ENCODE measurements at places on chromosomes 11 and 22.

- no peak for DNase-seq
Measured at GRCh38 chr22:22218302-22218701, 26.3 kb upstream of the VPREB1 start.

- DNase-seq: no peak
Measured at GRCh38 chr11:12154871-12155668, 44.7 kb downstream of the MICAL2 start.

- peak; percentile 28 for DNase-seq
Measured at GRCh38 chr22:31253949-31254348, 38.3 kb downstream of the PIK3IP1 start.

DNA sequence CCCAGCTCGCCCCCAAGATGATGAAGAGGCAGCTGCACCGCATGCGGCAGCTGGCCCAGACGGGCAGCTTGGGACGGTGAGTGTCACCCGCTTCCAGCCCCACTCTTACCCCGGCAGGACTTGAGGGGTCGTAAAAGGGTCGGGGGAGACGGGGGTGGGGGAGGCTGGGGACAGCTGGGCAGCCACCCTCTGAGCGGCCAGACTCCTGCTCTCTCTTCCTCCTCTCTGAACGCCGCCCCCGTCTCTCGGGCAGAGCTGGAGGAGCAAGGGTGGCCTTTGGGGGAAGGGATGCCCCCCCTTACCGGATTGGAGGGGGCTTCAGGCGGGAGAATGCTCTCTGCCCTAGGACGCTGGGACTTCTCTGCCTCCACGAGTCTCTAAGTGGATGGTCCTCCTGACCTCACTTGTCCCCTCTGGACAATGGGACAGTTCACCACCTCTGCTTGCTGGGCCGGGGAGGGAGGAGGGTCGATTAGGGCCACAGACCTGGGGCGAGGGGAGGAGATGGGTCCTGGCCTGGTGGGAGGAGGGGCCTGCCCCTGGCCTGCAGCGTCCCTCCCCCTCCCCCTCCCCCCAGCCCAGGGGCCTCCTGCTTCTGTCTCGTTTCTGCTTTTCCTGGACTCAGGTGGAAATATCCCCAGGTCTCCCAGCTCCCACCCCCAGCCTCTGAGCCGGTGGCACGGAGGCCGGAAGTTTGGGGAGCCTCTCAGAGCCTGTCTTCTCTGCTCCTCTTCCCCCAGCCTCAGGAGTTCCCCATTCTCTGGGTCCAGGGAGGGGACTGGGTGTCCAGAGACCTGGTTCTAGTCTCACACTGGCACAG, 512 bp downstream of the SH3BP1 start:
- DNase-seq: no peak

- no peak for DNase-seq
Measured at GRCh38 chr11:45264839-45265515, 21.2 kb downstream of the SYT13 start.

GRCh38 chr11:35077709-35078469, 61.1 kb upstream of the CD44 start:
- no peak for DNase-seq

DNA sequence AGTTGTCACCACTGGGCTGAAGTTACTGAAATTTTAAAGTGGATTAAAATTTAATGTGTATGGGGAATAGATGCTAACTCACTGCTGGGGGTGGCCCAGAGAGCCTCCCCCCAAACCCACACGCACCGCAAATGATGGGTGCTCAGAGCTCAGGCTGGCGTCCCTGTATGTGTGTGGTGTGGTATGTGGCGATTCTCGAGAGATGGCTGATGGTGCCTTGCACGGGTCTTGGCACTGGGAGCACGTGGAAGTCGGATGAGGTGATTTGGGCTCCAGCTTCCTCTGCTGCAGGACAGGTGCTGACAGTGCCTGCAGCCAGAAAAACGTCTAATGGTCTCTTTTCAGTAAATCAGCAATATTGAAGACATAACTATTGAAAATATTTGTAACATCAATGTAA, 1473.3 kb downstream of the TBC1D22A start:
- DNase-seq: no peak

- DNase-seq: no peak
Measured at GRCh38 chr11:95883381-95883780, 40.5 kb downstream of the MTMR2 start.

GRCh38 chr11:122910775-122911174, 28.2 kb downstream of the JHY start:
- no peak for DNase-seq

DNA sequence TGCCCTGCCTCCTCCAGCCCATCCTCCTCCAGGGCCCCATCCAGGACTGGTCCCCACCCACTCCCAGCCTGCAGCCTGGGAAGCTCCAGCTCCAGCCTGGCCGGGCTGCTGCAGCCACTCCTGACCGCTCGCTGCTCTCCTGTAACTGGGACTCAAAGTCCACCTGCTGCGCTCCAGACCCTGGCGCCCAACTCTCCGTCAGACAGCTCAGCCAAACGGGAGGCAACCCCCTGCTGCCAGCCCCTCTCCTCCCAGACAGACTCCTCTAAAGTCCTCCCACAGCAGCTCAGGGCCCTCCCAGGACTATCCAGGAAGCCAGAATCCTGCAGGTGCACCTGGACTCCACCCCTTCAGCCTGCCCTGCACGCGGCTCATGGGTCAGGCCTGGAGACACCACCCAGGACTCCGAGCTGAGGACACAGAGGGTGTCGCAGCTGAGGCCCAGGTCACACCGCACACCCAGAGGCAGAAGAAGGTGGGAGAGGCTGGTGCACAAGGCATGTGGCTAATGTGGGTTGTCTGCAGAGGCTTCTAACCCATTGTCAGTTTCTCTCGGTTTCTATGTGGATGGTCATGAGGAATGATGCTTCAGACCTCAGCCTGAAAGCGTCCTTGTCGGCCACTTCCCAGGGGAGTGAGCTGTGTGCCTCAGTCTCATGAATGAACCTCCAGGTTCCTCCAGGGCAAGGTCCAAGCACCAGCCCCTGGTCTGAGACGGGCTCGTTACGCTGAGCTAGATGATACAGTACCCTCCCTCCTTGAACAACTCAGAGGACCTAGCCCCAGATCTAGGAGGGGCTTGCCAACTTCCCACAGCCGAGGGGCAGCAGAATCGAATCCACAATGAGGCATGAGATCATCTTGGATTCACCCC, 1514.8 kb downstream of the TBC1D22A start:
- no peak for DNase-seq

- no peak for DNase-seq
Measured at GRCh38 chr11:44464741-44465140, 100.7 kb upstream of the CD82 start.

- no peak for DNase-seq
Measured at GRCh38 chr22:33555814-33556522, 364.3 kb downstream of the LARGE1 start.

GRCh38 chr22:40009292-40009774, 14.6 kb downstream of the FAM83F start:
- no peak for DNase-seq

DNA sequence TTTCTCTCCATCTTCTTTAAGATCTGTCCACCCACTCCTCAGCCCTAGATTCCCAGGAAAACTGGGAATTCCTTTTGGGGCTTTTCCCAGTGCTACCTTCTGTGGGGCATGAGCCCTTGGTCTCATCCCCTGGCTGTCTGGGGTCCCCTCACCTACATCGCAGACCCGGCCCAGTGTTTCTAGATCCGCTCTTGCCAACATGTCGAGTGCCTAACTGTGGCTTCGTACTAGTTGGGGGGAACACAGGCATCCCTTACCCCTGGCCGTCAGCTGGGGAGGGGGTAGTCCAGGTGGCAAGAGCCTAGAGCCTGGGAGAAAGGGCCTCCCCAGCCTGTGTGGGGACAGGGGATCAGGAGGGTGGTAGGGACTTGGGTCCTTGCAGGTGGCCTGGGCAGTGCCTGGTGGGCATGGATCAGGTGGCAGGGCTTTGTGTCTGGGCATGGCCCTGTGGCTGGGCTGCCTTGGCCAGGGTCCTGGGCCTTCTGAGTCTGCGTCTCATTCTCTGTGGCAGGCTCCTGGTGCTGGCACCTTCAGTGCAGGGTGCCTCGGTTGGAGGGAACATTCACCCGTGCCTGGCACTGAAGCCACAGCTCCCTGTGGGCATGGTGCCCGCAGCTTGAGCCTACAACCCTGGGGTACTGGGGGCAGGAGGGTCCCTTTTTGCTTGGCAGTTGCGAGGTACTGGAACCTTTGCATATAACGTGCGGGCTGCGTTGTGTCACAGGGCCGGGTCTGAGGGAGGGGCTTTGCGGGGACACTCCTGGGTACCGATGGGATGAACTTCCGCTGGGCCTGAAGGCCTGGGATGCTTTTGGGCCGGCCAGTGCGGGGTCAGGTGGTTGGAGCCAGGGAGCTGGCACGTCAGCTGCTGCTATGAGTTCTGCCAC, 4.1 kb downstream of the KCNQ1 start:
- no peak for DNase-seq

GRCh38 chr11:116513894-116514293, 258.9 kb downstream of the BUD13 start:
- DNase-seq: peak; percentile 21

- no peak for DNase-seq
Measured at GRCh38 chr11:33178443-33179180, 17.3 kb upstream of the CSTF3 start.

DNA sequence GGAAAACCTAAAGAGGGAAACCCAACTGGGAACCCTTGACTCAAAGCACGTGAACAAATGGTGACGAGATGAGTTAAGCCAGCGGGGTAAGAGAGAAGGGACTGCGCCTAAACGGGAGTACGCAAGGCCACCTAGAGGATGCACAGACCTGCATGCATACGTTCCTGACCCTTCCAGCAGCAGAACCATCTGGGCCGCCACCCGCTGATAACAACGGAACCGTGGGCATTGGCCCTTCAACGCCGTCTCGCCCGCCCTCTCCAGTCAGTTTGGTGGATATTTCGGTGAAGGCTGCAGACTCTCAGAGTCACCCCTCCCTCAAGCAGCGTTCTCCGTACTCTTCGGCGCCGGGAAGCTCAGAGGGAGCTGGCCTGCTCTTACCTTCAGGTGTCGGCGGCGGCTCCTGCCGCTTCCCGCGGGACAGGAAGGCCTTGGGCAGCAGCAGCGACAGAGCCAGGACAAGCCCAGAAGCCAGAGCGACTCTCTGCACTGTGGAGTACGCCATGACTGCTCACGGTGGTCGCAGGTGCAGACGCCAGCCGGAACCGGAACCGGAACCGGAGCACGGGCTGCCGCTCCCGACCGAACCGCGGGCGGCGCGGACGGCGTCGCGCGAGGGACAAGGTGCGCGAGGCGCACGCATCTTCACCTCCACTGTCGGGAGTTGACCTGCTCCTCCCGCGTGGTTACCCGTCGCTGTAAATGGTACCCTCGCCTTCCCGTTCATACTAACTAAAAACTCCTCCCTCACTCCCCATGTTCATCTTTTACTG, at the start of gene RIC3:
RIC3 (minus strand) TSS at position 541 of the 773 bp plus-strand sequence; CDS start at position 505, 36 bp downstream.
- DNase-seq: peak; percentile 42

DNA sequence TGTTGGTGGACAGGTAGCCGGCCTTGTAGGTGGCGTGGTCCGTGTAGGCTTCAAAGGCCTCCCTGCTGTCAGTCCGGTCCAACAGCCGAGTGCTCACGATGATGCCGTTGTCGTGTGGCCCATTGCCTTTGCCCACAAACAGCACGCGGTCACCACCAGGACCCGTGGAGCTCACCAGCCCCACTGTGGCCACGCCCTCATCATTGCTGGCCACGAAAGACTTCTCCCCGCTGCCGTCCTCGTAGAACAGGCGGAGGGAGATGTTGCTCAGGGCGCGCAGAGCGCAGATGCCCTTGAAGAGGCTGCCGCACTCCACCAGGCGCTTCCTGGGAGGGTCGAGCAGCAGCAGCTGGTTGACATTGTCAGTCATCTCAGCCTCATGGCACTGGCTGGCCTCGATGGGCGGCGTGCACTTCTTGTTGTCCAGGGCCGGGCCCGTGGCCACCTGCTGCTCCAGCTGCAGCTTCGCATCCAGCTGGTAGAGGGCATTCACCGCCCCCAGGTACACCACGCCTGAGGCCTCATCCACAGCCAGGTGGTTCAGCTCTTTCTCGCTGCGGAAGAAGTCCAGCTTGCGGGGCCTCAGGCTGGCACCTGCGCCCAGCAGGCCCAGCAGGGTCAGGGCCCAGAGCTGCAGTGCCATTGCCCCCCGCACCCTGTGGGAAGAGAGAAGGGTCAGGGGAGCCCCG, 17.4 kb downstream of the PLXNB2 start:
- DNase-seq: no peak

DNA sequence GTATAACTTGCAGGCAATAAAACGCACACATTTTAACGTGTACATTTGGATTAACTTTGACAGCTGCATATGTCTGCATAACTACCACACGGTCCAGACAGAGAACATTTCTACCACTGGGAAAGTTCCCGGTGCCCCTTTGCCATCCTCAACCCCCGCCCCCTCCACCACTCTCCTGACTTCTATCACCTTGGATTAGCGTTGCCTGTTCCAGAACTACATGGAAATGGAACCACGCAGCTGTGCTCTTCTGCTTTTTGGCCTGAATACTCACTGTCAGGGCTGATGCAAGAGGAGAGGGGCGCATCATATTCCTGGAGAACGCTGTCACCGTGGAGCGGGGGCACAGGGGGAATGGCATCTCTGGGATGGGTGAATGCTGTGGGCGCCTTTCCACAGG, 62.1 kb downstream of the LRP5 start:
- DNase-seq: no peak

DNA sequence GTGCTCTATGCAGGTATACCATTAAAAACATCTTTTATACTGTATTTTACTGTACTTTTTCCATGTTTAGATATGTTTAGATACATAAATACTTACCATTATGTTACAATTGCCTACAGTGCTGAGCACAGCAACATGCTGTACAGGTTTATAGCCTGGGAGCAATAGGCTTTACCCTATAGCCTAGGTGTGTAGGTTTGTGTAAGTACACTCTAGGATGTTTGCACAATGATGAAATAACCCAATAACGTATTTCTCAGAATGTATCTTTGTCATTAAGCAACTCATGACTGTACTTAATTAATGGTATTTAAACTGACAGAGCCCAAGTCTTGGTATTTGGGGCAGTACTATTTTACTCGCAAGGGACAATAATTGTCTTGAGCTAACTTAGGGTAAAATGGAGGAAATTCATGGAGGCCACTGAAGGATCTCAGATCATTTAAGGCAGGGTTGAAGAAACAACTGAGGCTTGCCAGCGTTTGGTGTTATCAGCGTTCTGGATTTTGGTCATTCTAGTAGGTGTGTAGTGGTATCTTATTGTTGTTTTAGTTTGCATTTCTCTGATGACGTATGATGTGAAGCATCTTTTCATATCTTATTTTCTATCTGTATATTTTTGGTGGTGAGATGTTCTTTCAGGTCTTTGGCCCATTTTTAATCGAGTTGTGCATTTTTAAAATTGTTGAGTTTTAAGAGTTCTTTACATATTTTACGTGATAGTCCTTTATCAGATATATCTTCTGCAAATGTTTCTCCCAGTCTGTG, 42.4 kb downstream of the ADAMTS15 start:
- DNase-seq: no peak
